ENCODE measurements at places on chromosomes 12 and 14.

DNA sequence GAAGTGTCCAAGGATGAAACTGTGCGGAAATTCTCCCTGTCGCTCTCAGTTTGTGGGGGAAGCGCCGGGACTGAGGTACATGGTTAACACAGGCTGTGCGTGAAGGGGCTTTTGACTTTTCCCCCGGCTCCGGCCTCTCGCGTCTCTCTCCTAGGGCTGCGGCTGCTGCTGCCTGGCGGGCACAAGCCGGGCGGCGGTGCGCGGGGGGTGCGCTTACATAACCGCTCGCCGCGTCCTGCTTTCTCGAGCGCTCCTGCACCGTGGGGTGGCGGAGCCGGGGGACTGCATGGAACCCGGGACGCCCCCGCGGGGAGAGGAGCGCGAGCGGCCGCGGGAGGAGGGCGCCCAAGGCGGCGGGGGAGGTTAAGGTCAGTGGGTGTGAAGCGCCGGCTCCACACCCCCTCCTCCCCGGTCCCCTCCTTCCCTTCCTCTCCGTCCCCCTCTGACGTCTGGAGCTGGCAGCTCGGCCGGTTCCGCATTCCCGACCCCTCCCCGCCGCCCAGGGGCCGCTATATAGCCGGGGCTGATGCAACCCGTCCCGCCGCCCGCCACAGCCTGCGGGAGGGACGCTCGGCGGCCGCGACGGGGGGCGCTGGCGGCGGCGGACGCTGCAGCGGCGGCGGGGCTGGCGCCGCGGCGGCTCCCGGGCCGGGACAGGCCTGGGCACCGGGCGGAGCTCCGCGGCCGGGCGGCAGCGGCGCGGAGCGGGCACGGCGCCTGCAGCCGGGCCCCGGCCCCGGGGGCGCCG is at the start of gene JDP2:
Gene JDP2 (plus strand): TSS at position 541 of the 748 bp plus-strand sequence. CDS start 9,899 bp downstream, outside the sequence.
- DNase-seq = peak; percentile 84

- DNase-seq = no peak
Observed at GRCh38 chr14:101183376-101184103, 280.0 kb upstream of the RTL1 start.

GRCh38 chr14:70884595-70885342 is 22.5 kb upstream of the PCNX1 start:
- no peak for DNase-seq

DNA sequence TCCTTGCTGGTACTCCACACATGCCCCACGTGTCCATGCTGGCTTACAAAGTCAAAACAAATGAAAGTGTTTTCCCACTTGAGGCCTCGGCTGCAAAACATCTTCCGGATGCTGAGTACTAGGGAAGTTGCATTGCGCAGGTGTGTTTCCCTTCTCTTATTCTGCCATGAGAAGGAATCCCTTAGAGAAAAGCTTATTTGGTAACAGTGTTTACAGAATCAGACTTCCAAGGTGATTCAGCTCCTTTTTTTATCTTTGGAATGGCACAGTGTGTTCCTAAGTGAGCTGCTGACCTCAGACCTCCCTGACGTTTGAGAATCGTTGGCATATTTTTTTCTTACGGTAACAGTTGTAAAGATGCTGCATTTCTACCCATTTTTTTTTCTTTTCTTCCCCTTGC is 211.3 kb downstream of the ESR2 start:
- DNase-seq = no peak

DNA sequence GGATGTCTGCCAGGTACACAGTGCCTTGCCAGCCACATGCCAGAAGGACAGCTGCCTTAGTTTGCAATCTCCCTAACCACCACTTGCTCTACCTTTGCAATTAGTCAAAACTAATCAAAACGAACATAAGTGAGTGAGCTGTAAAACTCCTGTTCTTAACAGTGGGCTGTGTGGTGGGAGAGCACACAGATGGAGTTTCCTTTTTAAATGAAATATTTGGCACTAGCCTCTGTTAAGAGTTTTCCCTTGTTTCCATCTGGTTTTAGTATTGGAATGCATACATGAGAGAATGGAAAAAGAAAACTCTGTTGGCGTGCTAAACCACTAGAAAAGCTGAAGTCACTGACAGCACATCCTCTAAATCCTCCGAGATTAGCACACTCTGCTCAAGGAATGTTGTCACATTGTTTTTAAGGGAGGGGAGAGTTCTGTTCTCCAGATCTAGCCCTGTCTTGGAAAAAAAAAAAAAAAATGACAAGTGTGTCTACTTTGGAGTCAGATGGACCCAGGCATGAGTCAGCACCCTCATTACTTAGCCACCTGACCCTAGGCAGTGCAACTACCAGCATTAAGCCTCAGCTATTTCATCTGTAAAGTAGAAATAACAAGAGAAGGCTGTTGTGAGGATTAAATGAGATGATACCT is 83.9 kb downstream of the STXBP6 start:
- peak; percentile 94 for DNase-seq

DNA sequence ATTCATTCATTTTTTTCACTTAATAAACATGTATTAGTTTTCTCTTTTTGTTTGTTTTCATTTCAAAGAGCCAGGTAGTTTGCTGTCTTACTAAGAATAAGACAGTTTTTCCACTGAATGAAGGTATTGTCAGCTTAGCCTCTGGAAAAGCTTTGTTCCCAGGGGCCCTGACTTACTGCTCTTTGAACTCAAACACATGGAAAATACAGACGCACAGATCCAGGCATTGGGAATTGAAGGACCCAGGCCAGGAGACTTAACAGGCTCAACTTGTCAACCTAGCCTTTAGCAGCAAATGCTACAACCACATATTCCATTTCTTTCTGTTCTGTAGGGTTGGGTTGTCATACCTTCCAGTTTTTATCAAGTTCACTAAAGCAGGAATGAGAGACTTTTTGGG is 38.5 kb upstream of the SLCO1C1 start:
- DNase-seq = no peak

- peak; percentile 79 for DNase-seq
Observed at GRCh38 chr14:22994762-22995275, 12.5 kb upstream of the AJUBA start.

DNA sequence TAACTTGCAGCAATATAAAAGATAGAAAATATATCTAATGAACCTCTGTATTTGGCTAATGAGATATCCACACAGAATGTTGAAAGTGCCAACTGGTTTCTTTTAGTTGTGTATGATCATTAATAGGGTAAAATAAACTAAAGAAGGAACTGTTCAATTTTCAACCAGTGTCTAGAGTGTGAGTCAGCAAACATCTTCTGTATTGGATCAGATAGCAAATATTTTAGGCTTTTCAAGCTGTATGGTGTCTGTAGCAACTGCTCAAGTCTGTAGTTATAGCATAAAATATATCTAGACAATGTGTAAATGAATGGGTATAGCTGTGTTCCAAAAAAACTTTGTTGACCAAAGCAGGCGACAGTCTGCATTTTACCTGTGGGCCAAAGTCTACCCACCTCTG is 23.5 kb upstream of the NOVA1 start:
- DNase-seq = no peak

DNA sequence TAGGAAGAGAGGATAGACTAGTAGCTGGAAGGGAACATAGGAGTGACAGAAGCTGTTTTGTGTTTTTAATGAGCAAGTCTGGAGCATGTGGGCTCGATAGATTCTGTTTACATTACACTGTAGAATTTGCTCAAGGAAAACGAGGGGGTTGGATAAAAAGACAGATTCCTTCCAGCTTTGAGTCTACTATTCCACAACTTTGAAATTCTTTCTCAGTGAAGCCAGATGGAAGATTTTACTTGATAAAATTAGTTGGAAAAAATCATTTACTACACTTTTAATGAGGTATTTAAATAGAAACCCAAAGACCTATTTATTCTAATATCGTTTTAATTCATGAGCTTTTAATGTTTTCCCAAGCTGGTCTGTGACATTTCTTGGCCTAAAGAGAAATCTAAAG is 19.5 kb upstream of the EPS8 start:
- peak; percentile 25 for DNase-seq

DNA sequence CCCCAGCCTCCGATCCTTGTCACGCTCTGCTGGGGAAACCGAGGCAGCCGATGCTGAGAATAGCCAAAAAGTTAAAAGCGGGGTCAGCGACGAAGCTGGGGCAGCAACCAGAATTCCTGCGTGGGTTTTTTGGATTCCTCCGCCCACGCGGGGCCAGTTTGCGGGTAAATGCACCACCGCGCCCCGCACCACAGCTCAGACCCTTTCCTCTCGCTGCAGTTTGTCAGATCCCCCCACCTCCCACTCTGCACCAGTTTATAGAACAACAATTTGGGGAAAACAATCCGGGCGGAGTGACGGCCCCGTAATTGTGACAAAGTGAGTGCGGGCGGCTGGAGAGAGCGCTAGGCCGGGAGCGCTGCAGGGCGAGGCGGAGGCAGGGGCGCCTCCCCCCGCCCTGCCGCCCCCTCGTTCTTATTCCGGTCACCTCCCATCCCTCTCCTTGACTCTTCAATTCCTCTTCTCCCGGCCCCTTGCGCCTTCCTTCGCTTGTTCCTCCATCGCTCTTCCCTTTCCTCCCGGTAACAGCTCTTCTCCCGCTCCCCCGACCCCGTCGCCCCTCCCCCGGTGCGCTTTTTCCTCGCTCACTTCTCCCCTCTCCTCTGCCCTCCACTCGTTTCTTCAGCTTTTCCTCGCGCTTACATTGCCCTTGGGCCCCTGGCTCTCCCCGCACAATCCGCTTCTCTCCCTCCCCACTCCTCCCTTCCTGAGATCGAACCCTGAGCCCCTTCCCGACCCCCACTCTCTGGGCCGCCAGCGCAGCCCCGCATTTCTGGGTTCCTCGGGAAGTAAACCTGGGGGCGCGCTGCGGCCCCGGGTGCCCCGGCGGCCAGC is 646 bp upstream of the DNAJC22 start:
- no peak for DNase-seq

GRCh38 chr12:27133022-27133590 is 50.7 kb upstream of the C12orf71 start:
- no peak for DNase-seq

- no peak for DNase-seq
Observed at GRCh38 chr12:114340231-114340630, 65.7 kb downstream of the TBX5 start.

- peak; percentile 17 for DNase-seq
Observed at GRCh38 chr14:21987937-21988336, 314.3 kb upstream of the OR4E1 start.

- no peak for DNase-seq
Observed at GRCh38 chr14:24473211-24473610, 30.6 kb upstream of the SDR39U1 start.

DNA sequence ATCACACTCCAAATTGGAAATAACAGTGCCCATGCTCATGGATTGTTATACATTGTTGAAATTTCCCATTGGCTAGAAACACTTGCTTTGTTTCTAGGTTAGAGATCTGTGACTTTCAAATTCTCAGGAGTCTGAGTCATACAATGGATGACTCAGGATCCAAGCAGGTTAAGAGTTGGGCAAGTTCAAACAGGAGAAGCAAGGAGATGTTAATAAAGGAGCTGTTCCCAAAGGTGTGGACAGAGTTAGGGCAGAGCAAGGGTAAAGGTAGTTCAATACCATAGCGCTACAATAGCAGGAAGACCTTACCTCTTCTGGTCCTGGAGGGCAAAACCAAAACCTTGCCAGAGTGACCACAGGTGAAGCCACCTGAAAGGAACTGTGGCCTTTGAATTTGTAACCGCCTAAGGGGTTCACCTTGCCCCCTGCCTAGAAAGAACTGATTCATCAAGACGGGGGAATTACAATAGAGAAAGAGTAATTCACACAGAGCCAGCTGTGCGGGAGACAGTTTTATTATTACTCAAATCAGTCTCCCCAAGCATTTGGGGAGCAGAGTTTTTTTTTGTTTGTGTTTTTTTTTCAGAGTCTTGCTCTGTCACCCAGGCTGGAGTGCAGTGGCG is 4.2 kb upstream of the AMN1 start:
- peak; percentile 89 for DNase-seq

- no peak for DNase-seq
Observed at GRCh38 chr14:100142073-100143040, 17.1 kb downstream of the DEGS2 start.

Data from EL (cell line).